Activated CD4-positive, CD25-positive, alpha-beta regulatory T cell treated with anti-CD3 and anti-CD28 coated beads, Interleukin-2, amount 50 U/mL, for 72 hours (primary cell): ENCODE measurements at places on chromosomes 3 and 15.

DNA sequence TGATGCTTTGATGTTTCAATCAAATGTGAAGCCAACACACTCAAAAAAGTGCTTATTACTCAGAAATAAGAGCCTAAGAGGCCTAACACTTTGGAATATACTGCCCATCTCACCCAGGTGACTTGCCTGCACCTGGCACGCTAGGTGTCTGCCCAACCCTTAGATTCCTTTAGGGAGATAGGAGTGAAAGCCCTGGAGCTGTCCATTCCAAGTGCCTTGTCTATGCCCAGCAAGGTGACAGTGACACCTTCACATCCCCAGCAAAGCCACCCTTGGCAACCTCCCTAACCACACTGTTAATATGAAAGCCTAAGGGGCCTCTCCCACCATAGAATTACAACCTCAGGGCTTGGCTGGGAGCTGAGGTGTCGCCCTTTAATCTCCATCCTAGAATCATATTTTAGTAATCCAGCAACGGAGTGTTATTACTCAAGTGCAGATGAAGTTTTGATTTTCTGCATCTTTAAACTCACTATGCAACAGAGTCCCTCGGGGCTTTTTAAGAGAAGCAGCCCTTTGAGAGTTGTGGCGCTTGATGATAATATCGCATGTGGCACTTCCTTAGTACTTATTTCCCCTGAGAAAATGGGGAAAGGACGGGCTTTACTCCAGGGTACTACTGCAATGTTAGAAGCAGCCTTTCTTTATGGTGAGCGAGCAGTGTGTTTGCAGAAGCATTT lies 24.8 kb downstream of the ATP10A start:
- no peak for DNase-seq

GRCh38 chr15:54836052-54836795 lies 360.5 kb downstream of the RSL24D1 start:
- DNase-seq: no peak

GRCh38 chr15:94110476-94111130 lies 120.8 kb upstream of the MCTP2 start:
- DNase-seq: no peak

DNA sequence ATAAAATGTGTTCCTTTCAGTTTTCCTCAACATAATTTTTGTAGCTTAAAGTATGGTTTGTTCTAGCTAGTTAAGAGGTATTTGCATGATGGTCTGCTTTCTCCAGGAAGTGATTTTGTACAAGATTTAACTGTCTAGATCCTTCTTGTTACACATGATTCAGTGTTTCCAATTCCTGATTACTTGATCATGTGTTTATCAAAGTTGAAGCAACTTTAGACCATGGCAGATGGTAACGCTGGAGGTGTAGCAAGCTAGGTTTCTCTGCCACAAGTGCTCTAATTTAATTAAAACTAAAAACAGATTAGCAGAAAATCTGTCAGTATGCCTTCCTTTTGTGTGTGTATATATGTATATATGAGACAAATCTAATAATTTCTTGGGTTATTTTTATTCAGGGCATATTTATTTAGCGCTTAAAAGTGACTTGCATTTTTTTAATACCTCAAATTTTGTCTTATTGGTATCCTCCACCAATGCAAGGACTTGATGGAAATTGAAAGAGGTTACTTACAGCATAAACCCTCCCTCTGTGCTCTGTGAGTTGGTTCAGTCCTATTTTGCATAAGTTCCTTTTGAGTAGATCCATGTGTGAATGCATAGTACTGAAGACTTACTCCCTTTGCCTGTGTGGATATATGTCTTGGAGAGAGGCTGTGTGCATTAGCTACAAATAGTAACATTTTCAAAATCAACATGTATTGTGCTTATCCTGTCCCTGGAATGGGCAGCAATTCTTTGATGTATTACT lies 157.3 kb upstream of the CGNL1 start:
- DNase-seq: no peak

- DNase-seq: no peak
Observed at GRCh38 chr15:89893027-89893426, 767 bp downstream of the AP3S2 start.

- DNase-seq: no peak
Observed at GRCh38 chr15:39198044-39199000, 382.6 kb upstream of the THBS1 start.

- DNase-seq: no peak
Observed at GRCh38 chr15:43187544-43188155, 2.4 kb downstream of the CCNDBP1 start.

- no peak for DNase-seq
Observed at GRCh38 chr3:162699291-162699690, 1202.7 kb downstream of the OTOL1 start.

DNA sequence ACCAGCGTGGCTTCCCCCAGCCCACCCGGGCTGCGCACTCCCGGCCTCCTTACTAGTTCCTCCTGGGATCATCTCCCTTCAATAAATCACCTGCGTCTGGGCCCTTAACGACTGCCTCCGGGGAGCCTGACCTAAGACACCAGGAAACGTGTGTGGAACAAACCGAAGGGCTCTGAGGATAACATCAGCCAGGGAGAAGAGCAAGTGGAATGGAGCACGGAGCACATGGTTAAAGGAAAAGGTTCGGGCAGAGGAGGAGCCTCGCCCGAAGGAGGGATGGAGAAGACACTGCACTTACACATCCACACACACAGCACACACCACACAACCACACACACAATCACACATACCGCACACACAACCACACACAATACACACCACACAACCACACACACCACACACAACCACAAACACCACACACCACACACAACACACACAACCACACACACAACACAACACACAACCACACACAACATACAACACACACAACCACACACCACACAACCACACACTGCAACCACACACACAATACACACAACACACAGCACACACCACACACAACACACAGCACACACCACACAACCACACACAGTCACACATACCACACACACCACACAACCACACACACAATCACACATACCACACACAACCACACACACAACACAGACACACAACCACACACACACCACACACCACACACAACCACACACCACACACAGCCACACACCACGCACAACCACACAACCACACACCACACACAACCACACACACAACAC lies 24.7 kb downstream of the CPN2 start:
- DNase-seq: no peak

GRCh38 chr3:11554236-11554610 lies 89.5 kb downstream of the VGLL4 start:
- DNase-seq: no peak

DNA sequence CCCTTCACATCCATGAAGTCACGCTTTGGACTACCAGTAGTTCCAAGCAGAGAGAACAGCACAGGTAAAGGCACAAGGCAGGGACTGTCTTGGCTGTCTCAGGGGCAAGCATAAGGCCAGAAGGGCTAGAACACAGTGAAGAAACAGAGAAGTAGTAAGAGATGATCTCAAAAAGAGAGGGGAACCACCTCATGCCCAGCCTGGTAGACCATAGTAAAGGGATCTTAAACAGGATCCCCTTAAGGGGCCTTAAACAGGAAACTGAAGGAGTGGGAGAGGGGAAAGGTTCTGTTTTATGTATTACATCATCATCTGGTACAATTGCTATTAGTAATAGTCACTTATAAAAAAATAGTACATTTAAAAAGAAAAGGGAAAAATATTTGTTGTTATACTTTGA lies 25.8 kb downstream of the P2RY1 start:
- no peak for DNase-seq

GRCh38 chr3:170367797-170368196 lies 10.3 kb downstream of the SKIL start:
- DNase-seq: no peak

DNA sequence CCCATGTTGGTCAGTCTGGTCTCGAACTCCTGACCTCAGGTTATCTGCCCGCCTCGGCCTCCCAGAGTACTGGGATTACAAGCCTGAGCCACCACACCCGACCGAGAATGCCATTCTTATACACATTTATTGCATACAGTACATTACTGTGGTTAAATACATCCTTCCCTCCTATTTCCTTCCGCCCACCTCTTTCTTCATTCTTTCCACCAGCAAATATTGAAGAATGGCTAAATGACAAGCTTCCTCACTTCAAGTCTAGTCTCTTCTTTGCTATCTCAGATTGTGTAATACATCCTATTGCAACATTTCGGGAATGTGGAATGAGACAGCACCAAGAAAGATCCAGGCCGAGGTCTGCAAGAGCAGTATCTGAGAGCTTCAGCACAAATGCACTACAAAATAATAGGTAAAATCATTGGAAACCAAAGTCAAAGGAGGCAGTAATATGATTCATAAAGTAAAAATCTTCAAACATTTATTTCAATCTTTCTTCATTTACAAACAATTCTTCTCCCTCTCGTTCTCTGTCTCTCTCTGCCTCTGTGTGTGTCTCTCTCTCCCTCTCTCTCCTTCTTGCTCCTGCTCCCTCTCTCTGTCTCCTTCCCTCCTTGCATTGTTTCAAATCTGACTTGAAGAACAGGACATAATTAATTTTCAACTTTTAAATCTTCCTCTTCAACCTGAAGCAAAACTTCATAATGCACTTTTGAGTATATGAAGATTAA lies 94.7 kb upstream of the TGFBR2 start:
- no peak for DNase-seq

DNA sequence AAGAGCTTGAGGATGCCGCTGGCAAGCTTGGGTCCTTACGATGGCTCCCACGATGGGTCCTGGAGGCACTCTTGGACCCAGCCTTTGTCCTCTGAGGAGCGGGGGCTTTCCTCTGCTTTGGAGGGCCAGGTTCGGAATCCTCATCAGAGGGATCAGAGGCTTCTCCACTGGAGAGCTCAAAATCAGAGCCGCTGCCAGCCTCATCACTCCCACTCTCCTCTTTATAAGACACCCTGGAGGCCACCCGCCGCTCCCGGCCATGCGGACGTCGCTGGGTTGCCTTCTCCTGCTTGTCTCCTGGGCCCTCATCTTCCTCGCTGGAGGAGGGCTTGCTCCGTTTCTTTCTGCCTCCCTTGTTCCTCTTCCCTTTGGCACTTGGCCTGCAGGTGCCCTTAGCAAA lies 20.0 kb downstream of the XPC start:
- no peak for DNase-seq

- no peak for DNase-seq
Observed at GRCh38 chr15:31365032-31365654, 38.5 kb downstream of the KLF13 start.

DNA sequence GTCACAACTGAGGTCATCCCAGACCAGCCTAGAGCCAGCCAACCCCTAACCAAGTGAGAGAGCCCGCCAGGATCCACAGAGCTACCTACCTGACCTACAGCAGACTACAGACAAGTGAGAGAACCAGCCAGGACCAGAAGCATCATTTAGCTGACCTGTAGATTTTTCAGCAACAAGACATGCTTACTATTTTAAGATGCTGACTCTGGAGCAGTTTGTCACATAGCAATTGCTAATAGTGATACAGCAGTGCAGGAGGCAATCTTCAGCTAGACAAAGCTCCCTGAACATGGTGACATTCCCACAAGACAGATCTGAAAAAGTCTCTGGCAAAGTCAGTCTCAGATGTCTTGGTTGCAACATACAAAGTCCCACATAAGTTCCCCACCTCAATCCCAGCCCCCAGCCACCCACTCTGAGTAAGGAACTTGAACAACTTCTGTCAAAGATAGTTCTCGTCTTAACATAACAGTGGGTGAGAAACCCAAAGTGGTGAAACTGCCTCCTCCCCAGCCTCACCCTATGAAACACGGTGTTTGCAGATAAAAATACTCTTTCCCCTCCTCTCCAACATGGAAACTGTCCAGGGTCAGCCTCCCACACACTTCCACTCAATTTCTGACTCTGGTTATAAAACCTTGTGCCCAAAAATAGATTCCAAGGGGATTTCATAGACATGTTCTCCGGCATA lies 120.3 kb upstream of the SLC6A11 start:
- no peak for DNase-seq

DNA sequence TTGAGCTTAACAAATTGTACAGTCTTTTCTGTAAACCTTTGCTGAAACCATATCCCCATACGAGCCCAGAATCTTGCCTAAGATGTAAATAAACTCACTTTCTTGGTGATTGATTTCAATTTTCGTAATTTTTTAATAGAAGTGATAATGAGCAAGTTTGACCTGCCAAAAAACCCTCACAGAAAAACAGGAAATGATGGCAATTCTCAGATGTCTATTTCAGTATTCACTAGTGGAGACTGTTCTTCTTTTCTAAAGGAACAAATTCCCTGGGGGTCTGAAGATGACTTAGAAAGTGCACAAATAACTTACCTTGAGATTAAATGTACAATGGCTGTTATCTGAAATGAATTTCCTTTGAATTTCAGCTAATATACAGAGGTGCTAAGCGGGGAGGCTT lies 116.5 kb upstream of the CMC1 start:
- DNase-seq: no peak

DNA sequence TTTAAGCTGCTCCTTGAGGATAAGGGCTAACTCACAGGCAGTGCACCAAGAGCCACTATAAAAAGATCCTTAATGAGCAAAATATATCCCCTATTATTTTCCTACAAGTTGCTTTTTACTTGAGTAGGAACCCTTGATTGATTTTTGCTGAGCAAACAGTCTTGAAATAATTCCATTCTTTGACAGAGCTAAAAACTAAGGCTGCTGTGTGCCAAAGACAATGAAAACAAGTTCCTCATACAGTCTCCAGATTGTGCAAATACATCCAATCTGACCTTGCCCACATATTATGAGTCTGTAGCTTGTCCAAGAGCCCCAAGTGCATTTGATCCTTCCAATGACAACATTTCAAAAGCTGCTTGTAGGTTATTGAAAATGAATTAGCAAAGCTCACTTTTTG lies 15.0 kb downstream of the PRKAR2A start:
- DNase-seq: no peak

DNA sequence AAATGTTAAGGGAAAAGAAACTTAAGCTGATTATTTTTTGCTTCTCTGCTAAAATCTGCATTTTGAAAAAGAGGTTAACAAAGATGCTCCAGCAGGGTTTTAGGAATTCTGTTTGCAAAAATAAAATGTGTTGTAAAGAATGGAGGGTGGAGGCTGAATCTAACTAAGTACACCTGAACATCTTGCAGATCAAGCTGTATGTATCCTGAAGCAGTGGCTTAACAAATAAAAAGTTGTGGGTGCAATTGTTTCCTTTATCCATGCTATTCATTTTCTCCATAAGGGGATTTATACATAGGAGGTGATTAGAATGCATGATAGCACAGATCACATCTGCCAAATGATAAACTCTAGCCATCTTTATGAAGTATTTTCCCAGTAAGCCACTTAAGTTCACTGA lies 466.3 kb downstream of the ERC2 start:
- DNase-seq: no peak

GRCh38 chr15:31372635-31373091 lies 46.0 kb downstream of the KLF13 start:
- no peak for DNase-seq

- DNase-seq: no peak
Observed at GRCh38 chr3:141849056-141849815, 27.2 kb upstream of the ATP1B3 start.
